ENCODE measurements at places on chromosomes 2 and 18.

DNA sequence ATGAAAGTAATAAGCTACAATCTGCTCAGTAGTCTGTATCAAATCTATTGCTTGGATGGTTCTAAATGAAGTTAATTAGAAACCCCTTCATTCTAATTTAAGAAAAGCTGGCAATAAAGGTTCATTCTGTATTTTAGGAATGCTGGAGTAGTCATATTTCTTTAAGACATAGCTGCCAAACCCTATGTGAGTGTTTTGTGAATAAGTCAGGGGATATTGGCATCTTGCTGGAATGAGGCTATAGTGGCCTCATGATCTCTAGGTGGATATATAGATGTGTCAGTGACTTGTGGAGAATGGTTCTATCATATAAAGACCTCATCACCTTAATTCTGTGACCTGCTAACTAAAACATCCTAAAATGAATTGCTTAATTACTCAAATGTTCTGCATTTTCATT is 196.3 kb downstream of the PDE1A start:
- DNase-seq = no peak

GRCh38 chr2:52539026-52539970 is 1228.3 kb upstream of the CHAC2 start:
- no peak for DNase-seq

DNA sequence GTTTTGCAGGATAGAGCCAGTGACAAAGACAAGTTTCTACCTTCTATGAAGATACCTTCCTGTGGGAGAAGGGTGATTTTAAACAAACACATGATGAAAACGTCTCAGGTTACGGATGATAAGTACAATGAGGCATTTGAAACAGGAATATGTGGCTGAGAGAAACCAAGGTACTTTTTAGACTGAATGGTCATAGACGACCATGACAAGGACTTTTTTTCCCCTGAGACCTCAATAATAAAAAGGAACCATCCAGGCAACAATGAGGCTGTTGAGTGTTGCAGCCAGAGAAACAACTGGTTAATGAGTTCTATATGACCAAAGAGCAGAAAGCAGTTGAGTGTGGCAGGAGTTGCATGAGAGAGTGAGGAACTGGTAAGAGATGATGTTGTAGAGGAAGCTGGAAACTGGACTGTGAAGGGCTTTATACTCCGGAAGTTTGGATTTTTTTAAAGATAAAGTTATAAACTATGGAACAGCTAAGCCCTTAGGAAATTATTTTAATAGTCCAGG is 306.1 kb upstream of the CYRIA start:
- no peak for DNase-seq

- peak; percentile 50 for DNase-seq
Observed at GRCh38 chr2:98487806-98488189, 43.1 kb downstream of the INPP4A start.

- DNase-seq = no peak
Observed at GRCh38 chr2:134739879-134740301, 21.1 kb upstream of the TMEM163 start.

DNA sequence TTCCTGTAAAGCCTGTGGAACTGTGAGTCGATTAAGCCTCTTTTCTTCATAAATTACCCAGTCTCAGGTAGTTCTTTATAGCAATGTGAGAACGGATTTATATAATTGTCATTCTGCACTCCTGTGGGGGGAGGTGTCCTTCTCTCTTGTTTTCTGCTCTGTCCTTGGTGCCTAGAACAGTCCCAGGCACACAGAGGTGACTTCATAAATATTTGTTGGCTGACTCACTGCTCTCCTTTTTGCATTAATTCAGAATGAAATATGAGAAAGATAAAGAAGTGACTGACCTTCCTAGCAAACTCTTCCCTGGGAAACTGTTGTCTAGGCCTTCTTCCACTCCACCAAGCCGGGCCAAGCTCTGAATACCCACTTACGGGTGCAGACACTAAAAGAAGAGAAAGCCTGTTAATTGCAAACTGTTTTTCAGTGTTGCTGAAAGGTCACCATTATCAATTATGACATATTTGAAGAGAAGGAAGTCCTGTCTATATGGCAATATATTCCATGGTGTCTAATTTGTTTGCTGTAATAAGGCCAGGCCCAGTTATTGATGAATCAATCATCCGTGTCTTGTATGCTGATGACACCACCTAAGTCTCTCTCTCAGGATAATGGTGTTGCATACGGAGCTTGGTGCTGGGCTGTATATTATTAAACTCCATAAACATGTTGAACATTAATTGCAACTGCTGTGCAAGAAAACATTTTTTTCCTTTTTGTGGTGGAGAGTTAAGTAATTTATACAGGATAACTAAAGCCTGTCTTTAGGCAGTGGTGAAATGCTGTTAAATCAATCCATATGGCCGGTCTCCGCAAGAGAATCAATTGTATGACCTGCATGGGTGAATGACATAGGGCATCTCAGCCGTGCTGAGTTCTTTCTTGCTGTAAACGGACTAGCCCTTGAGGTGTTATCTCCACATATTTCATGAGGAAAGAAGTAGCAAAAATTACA is 567.5 kb downstream of the SLC4A3 start:
- no peak for DNase-seq

GRCh38 chr2:48377646-48378045 is 152.3 kb upstream of the STON1 start:
- no peak for DNase-seq

- no peak for DNase-seq
Observed at GRCh38 chr2:17388798-17389197, 129.4 kb downstream of the RAD51AP2 start.
